Brain (organoid and tissue), 16 donors: ENCODE measurements at places on chromosomes 11 and 22. TPM values are rescaled to one million over a fixed set of nuclear protein-coding genes. Genes with fewer than 3 reads are reported as not detected.

Gene GAS2
- polyA plus RNA-seq: 0.80 TPM

Gene OR51A2
- not detected for polyA plus RNA-seq

Gene MMP1
- not detected for polyA plus RNA-seq

Gene KCNQ1OT1
- 0.02 TPM for polyA plus RNA-seq

Gene CABP4
- polyA plus RNA-seq: 4.8 TPM

Gene CCDC116
- polyA plus RNA-seq: 0.24 TPM

Gene PLA2G6
- 30.3 TPM for polyA plus RNA-seq

Gene DAGLA
- 13.4 TPM for polyA plus RNA-seq

Gene ASRGL1
- polyA plus RNA-seq: 89.2 TPM

Gene BIRC3
- 0.17 TPM for polyA plus RNA-seq

Gene MS4A4A
- polyA plus RNA-seq: 3.5 TPM

Gene TBX10
- polyA plus RNA-seq: not detected

Gene OSBP
- polyA plus RNA-seq: 41.9 TPM

Gene JHY
- 11.8 TPM for polyA plus RNA-seq

Gene ALG8
- 26.2 TPM for polyA plus RNA-seq

Gene PPFIBP2
- 13.1 TPM for polyA plus RNA-seq

Gene OR5J2
- polyA plus RNA-seq: not detected

Gene POU2F3
- 0.58 TPM for polyA plus RNA-seq

Gene MPPED2
- 3.4 TPM for polyA plus RNA-seq

Gene LRRC74B
- not detected for polyA plus RNA-seq

Gene SNX32
- polyA plus RNA-seq: 3.6 TPM

Gene PAK1
- 62.6 TPM for polyA plus RNA-seq

Gene CHST1
- polyA plus RNA-seq: 17.4 TPM

Gene RIMBP3B
- 0.34 TPM for polyA plus RNA-seq

Gene OR52A1
- not detected for polyA plus RNA-seq

Gene H19
- polyA plus RNA-seq: 11.2 TPM

Gene ZNF408
- 7.9 TPM for polyA plus RNA-seq

Gene ANO5
- polyA plus RNA-seq: 0.48 TPM

Gene CD3G
- not detected for polyA plus RNA-seq

Gene PRODH
- 2.2 TPM for polyA plus RNA-seq

Gene TRAPPC4
- 120 TPM for polyA plus RNA-seq
